Effector memory CD4-positive, alpha-beta T cell (primary cell): ENCODE measurements at places on chromosomes 12 and 14.

DNA sequence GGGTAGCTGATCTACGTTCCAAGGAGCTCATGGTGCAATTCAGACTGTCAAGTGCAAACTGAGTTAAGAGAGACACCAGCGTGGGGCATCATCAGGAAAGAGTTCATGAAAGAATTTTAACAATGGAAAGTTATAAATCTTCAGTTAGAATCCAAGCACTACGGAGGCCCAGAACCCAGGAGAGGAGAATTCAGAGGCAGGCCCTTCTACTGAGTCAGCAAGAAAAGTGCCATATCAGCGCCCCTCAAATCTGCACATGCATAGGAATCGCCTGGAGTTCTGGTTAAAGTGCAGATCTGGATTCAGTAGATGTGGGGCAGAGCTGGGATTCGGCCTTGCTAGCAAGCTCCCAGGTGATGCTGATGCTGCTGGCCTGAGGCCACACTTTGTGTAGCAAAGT lies 45.9 kb downstream of the CHST11 start:
- no peak for DNase-seq

DNA sequence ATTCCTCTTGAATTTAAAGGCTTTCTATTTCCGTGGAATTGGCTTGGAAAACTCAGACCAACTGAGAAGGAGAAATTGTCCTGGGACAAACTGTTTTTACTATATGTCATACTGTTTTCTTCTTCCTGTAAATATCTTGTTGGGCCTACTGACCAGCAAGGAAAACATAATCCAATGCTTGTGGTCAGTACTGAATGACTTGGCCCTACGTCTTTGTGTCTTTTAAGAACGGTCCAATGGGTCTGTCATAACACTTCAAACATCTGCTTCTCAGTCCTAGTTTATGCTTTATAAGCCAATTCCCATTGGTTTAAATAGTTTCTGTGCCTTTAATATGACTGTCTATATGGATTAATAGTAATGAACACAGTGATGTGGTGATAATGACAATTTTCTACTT lies 248.5 kb upstream of the DDHD1 start:
- DNase-seq: no peak

DNA sequence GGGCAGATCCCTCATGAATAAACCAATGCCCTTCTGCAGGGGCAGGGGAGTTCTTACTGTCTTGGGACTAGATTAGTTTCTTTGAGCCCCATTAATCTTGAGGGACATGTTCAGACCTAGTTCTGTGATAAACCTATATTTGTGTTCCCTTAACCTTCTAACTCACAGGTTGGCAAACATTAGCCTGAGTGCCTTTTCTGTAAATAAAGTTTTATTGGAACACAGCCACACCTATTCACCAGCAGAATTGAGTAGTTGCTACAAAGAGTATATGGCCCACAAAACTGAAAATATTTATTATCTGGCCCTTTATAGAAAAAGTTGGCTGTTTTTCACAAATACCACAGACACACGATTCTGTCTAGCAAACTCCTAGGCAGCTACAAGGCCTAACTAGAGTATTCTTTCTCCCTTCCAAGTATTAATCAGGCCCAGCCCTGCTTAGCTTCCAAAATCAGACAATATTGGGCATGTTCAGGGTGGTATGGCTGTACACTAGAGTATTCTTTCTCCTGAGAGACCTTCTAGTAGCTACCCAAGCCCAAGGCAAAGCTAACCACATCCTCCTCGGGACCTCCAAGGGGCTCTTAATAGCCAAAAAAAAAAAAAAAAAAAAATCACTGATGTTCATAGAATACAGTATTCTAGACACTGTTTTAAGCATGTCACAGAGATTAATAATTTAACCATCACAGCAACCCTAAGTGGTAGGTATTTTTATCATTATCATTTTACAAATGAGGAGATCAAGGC lies 199.3 kb upstream of the PWP1 start:
- DNase-seq: no peak

DNA sequence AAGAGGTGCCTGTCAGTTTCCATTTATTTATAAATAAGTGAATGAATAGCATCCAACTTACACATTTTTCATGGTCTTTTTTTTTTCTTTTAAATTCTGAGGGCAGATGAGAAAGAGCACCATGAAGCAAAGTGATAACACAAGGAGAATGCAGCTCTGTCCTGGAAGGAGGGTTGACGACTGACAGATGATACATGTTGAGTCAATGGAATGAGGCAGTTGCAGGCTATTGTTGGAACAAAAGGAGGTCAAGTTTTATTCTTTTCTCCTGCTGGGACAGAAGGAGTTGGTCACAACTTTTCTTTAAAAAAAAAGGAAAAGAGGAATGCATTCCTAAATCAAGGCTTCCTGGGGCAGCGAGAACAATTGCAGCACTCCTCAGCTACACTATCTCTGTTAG lies 119.9 kb upstream of the PLEKHG7 start:
- no peak for DNase-seq

GRCh38 chr14:76502638-76503037 lies 126.7 kb downstream of the ESRRB start:
- DNase-seq: no peak

- DNase-seq: no peak
These were observed 1.5 kb downstream of the OR6C2 start for GRCh38 chr12:55445357-55445756.

- no peak for DNase-seq
These were observed 129.5 kb downstream of the KIF26A start for GRCh38 chr14:104267895-104268294.

GRCh38 chr12:118355843-118356242 lies 16.9 kb downstream of the TAOK3 start:
- DNase-seq: no peak

DNA sequence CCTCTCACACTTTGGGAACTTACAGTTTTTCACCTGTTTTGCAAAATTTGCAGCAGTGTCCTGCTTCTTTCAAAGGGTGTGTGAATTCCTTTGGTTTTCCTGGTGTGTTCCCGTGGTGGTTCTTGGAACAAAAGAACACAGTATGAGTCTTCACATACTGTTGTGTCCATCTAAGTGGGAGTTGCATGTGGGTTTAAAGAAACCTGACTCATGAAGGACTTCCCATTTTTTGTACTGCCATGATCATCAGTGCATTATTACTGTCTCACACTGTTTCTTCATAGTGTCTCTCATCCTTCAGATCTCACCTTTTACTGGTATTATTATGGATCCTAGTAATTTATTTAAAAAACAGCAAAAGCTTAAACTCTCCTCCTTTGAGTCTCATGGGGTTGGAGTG lies 3.8 kb upstream of the GZMH start:
- DNase-seq: no peak

- no peak for DNase-seq
These were observed 370.2 kb downstream of the ADGRD1 start for GRCh38 chr12:131323879-131324278.

DNA sequence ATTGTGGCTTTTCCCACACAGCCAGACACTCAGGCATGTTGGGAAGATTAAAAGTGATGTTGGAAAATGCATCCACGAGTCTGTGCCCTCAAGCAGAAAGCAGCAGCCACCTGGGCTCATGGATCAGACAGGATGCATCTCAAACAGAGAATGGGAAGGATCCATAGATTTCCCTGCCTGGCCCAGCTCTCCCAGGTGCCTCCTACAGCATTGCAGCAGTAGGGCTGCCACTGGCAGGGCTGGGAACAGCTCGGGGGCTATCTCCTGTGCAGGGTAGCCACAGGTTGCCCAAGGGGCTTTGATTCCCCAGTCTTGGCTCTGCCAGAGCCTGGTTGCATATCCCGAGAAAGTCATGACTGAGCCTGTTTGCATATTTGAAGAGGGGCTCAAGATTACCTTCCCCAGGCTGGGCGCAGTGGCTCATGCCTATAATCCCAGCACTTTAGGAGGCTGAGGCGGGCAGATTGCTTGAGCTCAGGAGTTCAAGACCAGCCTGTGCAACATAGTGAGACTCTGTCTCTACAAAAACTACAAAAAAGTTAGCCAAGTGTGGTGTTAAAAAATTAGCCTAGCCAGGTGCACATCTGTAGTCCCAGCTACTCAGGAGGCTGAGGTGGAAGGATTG lies 19.5 kb downstream of the C14orf132 start:
- no peak for DNase-seq

DNA sequence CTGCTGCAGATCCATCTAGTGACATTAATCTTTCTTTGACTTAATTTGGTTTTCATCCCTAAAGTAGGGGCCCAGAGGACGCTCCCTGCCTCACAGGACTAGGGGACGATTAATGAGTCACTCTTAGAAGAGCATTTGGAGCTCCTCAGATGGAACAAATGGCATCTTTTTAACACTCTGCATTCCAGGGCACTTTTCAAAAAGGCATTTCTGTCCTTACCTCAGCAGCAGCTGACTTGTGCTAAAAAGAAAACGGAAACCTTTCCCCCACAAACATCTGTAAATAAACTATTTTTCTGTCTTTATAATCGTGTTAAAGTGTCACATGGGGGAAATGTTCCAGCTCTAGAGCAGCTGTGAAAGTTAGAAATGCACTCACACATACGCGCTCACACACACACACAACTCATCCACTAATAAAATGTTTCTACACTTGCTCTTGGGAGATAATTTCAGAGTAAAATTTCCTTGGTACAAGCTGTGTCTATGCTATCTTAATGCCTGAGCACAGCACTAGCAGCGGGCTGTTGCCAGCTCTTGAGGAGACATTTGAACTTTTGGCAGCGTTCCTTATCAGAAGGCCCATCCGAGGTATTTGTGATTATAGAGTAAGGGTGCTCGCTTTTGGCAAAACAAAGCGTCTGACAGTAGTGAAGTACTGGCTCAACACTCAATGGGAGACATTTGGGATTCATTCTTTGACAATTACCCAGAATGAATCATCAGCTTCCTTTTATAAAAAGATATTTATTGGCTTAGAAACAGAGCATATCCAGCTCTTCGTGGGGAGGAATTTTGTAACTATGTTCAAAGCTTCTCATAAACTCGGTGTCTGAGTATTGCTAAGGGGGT lies 141.3 kb downstream of the PLXNC1 start:
- no peak for DNase-seq

GRCh38 chr14:36320897-36321381 lies 502 bp upstream of the MBIP start:
- DNase-seq: no peak

GRCh38 chr12:85626001-85626783 lies 210.0 kb downstream of the RASSF9 start:
- DNase-seq: no peak

DNA sequence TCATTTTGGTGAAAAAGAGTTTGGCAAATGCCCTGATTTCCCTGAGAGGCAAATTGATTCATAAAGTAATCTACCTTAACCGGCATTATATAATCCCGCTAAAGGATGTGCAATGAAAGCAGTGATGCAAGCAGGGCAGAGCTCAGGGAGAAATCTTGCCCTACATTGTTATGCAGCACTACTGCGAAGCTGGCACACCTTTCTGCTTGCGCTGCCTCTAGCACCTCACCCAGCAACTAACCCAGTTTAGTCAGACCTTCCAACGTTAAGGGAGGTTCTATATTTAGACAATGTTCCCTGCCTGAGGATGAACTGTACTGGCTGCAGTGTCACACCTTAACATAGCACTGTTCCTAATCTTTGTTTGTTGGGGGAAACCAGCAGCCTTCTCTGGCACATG lies 60.8 kb upstream of the CCDC196 start:
- no peak for DNase-seq

DNA sequence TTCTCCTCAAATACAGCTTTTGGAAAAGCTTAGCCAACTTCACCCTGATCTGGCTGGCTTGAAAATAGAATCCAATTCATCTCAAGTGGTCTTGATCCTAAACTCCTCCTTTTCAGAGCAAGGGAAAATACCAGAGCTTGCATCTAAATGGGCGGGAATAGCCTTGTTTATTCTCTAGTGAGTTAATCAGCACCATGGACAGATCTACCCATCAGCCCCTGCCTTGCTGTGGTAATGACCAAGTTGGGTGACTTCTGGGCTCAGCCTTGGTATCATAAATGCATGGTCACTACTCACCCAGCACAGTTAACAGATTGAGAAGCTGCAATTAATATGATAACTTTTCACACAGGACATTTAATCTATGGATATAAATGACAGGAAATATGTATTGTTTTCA lies 196.6 kb downstream of the GLT1D1 start:
- DNase-seq: no peak

DNA sequence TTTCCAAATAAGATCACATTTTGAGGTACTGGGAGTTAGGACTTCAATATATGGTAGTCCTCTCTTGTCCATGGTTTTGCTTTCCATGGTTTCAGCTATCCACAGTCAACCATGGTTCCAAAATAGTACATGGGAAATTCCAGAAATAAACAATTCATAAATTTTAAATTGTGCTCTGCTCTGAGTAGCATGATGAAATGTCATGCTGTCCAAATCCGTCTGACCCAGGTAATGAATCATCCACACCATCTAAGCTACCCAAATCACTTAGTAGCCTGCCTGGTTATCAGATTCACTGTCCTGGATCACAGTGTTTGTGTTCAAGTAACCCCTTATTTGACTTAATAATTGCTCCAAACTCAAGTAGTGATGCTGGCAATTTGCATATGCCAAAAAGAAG lies 197.9 kb downstream of the TMTC3 start:
- DNase-seq: no peak

GRCh38 chr14:68694516-68695235 lies 98.2 kb downstream of the ZFP36L1 start:
- no peak for DNase-seq

GRCh38 chr12:123237646-123238329 lies 4.6 kb downstream of the MTRFR start:
- peak; percentile 55 for DNase-seq

DNA sequence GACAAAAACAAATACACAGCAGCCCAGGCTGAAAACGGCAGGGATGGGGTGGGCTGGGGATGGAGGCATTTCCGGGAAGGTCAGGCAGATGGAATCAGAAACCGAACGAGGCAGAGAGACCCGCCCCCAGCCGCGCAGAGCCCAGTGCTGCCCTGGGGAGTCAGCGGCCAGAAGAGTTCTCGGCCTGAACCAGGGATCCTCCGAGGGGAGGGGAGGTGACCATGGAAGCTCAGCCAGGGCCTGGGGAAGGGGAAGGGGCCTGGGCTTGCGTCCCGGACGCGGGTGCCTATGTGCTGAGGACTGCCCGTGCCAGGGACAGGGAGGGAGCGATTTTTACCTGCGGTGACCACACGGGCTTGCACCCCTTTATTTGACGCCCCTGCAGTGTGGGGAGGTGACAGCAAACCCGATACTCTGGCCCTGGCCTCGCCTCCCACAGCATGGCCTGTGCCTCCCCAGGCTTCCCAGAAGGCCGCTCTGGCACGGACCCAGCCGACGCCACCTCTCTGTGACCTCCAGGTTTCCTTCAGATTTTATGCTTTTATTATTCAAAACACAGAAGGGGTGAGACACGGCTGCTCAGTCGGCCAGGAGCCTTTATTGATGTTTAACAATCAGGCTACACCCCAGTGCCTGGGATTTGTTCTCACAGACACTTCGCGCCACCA lies 7.7 kb downstream of the LRCOL1 start:
- no peak for DNase-seq
